Uterus (tissue), 4 donors: ENCODE measurements at places on chromosomes 5 and 9. TPM values are rescaled to one million over a fixed set of nuclear protein-coding genes. Genes with fewer than 3 reads are reported as not detected.

GRM6 gene
- not detected for total RNA-seq

DRD1 gene
- total RNA-seq, result not detected

OLFM1 gene
- total RNA-seq, result 73.9 TPM

NEUROG1 gene
- total RNA-seq, result not detected

GRIN3A gene
- total RNA-seq, result not detected

C5orf52 gene
- not detected for total RNA-seq

CCDC171 gene
- 30.7 TPM for total RNA-seq

ADAMTSL1 gene
- total RNA-seq, result 164 TPM

UHRF2 gene
- total RNA-seq, result 40.7 TPM
